SJCRH30 (cell line): ENCODE measurements at places on chromosomes 16 and 17. TPM values are rescaled to one million over a fixed set of nuclear protein-coding genes. Genes with fewer than 3 reads are reported as not detected.
A peak's percentile ranks its signal among the peaks of the same experiment; 100 is the strongest.

- no peak for DNase-seq
Measured at GRCh38 chr16:56684256-56684925, 2.1 kb downstream of the MT1X start.

LRRC37A gene
- total RNA-seq: 3.8 and 4.0 TPM in 2 replicates

- DNase-seq: peak; percentile 22
Measured at GRCh38 chr17:17671369-17672129, 9.7 kb upstream of the RAI1 start.

C16orf46 gene
- 0.23 and 0.32 TPM in 2 replicates for total RNA-seq

- DNase-seq: no peak
Measured at GRCh38 chr17:27631897-27632725, 1.1 kb downstream of the LGALS9 start.

SETD6 gene
- 0.23 and 0.26 TPM in 2 replicates for total RNA-seq

- DNase-seq: no peak
Measured at GRCh38 chr17:68886401-68886800, 68.8 kb downstream of the ABCA8 start.

EVPL gene
- 0.63 and 1.1 TPM in 2 replicates for total RNA-seq

GRCh38 chr16:85151603-85152413 is 39.5 kb upstream of the CIBAR2 start:
- DNase-seq: peak; percentile 91

ABCC11 gene
- 0.12 TPM in 1 of 2 replicates, not detected in the other for total RNA-seq

DNA sequence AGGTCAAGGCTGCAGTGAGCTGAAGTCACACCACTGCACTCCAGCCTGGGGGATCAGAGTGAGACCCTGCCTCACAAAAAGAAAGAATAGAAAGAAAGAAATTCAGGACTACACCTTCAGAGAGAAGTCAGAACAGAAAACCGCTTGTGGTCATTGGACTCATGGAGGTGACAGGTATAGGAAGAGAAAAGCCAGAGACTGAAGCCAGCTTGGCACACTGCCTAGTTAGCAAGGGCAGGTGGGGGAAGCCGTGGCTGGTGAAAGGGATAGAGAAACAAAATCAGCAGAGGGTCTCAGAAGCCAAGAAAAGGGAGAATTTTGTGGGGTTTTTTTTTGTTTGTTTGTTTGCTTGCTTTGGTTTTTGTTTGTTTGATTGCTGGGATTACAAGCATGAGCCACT is 32.9 kb upstream of the SKAP1 start:
- DNase-seq: no peak

DNA sequence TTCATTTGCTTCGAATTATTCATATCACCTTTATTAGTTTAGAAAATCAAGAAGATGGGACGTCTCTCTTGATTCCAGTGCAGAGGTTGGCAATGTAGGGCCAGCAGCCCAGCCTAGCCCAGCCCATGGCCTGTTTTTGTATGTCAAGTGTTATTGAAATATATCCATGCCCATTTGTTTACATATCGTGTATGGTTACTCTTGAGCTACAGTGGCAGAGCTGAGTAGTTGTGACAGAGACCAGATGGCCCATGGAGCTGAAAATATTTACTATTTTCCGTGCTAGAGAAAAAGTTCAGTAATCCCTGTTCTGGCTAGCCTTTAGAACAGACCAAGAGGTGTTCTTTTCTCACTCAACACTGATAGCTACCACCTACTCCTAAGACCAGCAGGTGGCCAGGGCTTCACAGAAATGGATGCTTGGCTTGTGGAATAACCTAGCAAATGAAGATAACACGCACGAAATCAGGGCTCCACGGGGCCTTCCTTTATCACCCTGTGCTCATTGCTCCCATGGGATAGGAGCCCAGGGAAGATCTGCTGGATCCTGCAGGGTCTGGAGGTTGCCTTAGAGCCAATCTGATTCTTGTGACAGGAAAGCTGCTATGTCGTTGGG is 123.2 kb upstream of the ANKFN1 start:
- no peak for DNase-seq

GRCh38 chr16:49523435-49524159 is 150.0 kb downstream of the C16orf78 start:
- no peak for DNase-seq

- DNase-seq: no peak
Measured at GRCh38 chr16:361341-361871, 8.9 kb upstream of the AXIN1 start.
